Calu3 (cell line): ENCODE measurements at places on chromosomes 16 and 17.
A peak's percentile ranks its signal among the peaks of the same experiment; 100 is the strongest.

DNA sequence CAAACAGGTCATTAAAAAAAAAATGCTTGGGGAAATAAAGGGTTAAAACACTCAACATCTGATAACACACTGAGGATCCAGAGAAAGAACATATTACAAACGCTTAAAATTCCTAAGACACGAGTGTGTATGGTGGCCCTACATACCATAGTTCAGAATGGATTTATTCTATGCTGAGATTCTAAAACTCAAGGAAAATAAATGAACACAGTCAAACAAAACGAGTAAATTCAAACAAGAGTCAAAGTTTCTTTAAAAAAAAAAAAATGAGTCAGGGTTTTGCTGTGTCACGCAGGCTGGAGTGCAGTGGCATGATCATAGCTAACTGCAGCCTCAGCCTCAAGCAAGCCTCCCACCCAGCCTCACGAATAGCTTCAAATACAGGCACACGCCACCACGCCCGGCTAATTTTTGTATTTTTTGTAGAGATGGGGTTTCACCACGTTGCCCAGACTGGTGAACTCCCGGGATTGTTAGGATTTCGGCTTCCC, 17.4 kb downstream of the CRK start:
- DNase-seq = no peak

DNA sequence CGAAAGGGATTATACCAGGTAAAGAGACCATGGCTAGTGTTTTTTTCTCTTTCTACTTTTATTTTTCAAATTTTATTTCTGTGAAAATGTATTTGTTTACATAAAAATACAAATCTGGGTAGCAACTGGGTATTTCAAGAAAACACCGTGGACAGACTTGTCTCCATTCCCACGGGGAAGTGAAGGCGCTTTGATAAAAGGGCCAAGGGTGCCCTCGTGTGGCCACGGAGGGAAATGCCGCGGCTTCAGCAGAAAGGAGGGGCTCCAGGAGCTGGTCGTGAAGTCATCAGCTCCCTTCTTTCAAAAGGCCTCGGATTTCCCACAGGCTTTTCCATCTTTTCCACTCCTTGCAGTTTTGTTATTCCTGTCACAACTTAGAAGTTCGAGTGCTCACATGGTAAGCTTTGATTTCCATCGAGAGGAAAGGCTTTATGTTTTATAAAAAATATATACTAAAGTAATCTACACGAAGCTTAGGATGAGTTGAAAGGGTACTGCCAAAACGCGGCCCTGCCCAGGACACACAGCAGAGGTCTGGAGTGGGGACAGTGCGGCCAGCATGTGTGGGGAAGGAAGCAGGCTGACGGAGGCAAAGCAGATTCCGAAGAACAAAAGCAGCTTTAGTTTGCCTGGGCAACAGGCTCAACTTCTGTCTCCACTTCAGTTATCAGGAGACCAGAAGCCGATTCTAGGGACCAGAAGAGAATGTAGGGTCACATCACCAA, 15.3 kb upstream of the MNT start:
- peak; percentile 83 for DNase-seq

GRCh38 chr17:55601874-55602364, 90.7 kb upstream of the SMIM36 start:
- peak; percentile 44 for DNase-seq

DNA sequence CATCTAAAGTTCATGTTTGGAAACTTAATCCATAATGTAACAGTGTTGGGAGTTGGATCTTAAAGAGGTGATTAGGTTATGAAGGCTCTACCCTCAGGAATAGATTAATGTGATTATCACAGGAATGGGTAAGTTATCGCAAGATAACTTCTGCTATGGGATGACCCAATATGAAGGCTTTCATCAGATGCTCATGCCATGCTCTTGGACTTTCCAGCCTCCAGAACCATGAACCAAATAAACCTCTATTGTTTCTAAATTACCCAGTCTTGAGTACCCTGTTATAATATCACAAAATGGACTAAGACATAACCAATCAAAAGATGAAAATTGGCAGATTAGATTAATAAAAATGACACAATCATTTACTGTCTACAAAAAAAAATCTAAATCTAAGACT, 906.9 kb upstream of the SOX9 start:
- DNase-seq = no peak

- no peak for DNase-seq
Observed at GRCh38 chr16:72612256-72612655, 435.7 kb downstream of the ZFHX3 start.
